ENCODE measurements at places on chromosomes 1 and 21.

DNA sequence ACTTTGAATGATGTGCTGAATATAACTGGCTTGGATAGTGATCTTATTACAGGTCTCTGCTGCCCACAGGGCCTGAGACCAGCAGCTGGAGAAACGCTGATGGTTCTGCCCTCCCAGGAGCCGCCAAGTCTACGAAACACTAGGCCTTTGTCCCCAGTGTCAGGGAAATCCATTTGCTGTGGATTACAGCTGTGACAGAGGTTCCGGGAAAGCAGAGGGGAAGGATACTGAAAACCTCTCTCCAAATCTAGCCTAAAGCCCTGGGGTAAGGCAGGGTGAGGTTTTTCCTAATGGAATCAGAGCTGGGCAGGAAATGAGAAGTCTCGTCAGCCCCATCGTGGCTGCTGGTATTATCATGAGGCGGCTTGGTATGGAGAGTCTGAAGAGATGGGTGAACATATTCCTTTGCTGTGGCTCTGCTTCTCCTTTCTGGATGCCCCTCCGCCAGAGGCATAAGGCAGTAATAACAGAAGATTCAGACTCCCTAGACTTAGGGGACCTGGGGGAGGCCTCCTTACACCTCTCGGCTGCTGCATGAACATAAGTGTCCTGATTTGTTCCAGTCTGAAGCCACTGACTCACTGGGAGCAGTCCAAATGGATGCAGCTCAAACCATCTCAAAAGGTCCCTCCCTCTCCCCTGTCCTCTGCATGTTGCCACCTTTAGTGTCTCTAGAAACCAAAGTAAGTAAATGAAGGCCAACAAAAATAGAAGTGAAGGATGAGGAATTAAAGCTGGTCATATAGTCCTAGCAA is 48.1 kb downstream of the PHC2 start:
- no peak for DNase-seq

- DNase-seq = no peak
Observed at GRCh38 chr1:244085891-244086290, 34.8 kb downstream of the ZBTB18 start.

GRCh38 chr1:66445492-66446181 is 88.3 kb upstream of the SGIP1 start:
- peak; percentile 16 for DNase-seq

GRCh38 chr1:196677781-196678509 is 26.1 kb downstream of the CFH start:
- no peak for DNase-seq

DNA sequence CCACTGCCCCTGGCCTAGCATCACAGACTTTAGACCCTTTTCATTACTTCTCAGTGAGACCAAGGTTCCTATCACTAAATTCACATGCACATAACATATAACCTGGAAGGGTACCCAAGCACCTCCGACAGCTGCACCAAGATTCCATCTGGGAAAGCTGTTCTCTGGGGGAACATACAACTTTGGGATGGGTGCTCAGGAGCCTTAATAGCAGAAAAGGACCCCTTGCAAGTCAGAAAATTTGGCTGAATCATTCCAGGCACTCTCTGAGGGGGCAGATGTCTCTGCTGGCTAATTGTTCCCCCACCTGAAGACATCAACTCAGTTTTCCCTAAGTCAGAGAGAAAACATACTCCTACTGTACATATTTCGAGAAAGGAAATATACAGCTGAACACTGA is 41.3 kb upstream of the PSEN2 start:
- DNase-seq = no peak

DNA sequence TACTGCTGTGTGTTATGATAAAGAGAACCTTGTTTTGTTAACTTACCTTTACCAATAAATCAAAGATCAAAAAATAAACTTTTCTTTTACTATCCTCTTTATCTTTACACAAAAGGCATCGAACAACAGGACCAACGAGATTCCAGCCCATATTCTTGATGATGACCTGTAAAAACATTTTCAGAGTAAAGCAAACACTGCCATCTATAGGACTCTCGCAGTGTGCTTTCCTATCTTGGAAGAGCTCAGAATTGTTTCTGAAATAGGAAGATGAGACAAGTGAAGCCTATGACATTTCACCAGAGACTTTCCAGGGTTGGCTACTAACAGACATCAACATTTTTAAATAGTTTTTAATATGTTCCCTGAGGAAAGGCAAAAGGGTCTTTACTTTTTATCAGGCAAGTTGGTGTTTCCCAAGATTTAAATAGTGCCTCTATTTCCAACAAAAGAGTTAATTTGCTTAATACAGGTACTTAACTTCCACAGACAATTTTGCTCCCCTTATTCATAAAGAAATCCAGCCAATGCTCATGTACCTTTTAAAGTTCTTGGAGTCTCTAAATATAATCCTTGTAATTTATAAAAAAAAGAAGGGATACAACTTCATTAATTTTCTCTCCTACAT is 7.3 kb downstream of the GLMN start:
- DNase-seq = peak; percentile 60

DNA sequence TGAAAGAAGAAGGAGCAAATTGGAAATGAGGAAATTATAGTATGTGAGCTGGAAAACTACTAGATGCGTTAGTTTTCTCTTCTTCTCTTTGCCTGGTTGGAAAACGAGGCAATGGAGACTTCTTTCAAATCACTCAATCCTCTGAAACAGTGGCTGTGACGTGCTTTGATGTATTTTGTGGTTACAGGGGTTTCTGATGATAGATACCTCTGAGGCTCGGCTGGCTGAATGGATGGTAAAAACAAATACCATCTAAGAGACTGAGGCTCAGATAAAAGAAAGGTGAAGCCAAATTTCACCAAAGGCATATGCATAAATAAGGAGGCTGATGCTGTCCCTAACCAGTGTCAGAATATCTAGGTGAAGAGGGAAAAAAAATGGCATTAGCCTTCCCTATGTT is 15.1 kb downstream of the MAB21L3 start:
- no peak for DNase-seq

- peak; percentile 59 for DNase-seq
Observed at GRCh38 chr1:33384040-33384812, 46.7 kb downstream of the PHC2 start.

GRCh38 chr1:157137408-157138219 is 581 bp downstream of the ETV3 start:
- DNase-seq = peak; percentile 48

DNA sequence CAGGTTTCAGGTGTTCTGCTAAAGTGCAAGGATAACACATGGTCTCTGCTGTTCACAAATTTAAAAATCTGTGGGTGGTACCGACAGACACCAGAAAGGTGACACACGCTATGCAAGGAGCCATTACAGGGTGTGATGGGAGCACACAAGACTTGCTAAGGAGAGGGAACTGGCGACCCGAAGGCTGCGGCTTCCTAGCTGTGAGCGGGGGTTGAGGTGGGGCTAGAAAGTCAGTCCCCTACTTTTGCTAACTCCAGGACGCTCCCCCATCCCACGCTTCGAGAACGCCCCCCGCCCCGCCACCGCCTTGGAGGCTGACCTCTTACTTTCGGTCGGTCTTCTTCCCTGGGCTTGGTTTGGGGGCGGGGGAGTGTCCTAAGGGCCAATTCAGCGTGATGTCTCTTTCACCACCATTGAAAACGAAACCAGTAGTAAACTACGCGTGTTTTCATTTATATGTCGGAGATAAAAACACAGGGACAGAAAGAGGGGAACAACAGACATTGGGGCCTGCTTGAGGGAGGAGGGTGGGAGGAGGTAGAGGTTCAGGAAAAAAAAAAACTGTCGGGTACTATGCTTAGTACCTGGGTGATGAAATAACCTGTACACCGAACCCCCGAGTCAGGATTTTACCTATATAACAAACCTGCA is 1.1 kb downstream of the CKS1B start:
- DNase-seq = peak; percentile 85

- DNase-seq = no peak
Observed at GRCh38 chr1:74478979-74479378, 33.4 kb downstream of the LRRC53 start.

GRCh38 chr1:182770232-182770631 is 19.3 kb upstream of the NPL start:
- DNase-seq = no peak

DNA sequence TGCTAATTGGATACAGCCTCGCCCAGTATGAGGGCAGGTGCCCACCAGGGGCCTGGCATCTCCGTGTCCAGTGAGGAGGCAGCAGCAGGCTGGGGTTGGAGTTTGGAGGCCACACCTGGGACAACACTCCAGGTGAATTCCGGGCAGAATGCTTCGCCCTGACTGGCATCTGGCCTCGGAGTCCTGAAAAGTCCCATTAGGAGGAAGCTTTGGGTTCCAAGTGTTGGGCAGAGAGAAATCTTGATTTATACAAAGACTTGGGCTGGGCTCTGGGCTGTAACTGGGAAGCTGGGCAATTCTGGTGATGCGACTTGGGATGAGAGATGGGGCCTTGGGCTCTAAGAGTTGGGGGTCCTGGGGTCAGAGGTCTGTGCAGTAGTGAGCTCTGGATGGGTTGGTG is 48.1 kb upstream of the CSF3R start:
- DNase-seq = no peak

GRCh38 chr1:184388971-184389370 is 2.1 kb downstream of the C1orf21 start:
- DNase-seq = peak; percentile 9

DNA sequence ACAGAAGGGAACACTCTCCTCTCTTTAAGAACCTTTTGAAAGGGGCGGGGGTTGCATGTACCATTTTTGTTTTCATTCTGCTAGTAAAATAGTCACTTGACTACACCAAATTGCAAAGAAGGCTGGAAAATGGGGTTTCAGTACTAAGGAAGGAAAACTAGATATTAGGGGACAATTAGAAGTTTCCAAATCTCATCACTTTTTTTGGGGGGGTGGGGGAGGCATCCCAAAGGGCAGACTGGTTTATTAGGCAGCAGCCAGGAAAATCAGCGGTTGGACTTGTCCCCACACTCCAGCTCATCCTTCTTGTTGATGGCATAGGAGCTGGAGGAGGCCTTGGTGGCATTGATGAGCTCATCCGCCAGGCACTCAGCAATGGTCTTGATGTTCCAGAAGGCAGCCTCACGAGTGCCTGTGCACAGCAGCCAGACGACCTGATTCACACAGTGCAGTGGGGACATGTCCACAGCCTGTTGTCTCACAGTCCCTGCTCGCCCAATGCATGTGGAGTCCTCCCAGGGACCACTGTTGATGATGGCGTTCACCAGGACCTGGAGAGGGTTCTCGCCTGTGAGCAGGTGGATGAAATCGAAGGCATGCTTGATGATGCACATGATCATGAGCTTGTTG is 1.7 kb upstream of the TMEM50B start:
- DNase-seq = no peak

DNA sequence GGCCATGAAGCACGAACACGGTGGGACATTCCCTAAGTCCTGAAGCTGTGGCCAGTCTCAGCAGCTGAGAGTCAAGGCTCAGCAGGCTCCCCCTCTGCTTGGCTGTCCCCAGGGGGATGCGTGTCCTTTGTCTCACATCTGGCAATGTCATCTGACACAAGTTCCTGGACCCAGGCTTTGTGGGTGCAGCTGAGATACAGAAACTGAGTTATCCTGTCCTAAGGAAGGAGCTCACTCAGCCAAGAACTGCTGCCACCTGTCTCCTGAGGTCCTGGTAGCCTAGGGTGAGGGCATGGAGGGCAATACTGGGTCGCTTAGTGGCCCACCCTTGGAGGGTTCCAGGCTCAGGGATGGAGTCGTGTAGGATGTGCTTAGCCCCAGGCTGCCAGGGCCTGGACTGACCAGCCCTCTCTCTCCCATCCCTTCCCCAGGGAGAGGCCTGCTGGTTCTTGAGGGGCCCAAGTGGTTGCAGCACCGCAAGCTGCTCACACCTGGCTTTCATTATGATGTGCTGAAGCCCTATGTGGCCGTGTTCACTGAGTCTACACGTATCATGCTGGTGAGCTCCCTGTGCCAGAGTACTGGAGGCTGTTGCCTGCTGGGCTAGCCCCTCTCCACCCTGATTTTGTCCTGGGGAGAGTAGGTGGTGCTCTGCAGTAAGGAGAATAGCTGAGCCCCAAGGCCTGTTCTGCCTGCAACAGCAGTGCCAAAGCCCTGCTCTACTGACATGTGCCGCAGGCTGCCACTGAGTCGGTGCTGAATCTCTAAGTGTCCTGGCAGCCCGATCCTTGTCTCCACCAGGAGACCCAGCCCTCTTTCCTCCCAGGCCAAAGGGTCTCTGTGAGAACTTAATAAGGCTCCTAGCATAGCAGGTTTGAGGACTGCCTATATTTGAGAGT is 13.5 kb downstream of the CYP4B1 start:
- DNase-seq = no peak

GRCh38 chr1:183302452-183303322 is 115.5 kb downstream of the NMNAT2 start:
- no peak for DNase-seq

DNA sequence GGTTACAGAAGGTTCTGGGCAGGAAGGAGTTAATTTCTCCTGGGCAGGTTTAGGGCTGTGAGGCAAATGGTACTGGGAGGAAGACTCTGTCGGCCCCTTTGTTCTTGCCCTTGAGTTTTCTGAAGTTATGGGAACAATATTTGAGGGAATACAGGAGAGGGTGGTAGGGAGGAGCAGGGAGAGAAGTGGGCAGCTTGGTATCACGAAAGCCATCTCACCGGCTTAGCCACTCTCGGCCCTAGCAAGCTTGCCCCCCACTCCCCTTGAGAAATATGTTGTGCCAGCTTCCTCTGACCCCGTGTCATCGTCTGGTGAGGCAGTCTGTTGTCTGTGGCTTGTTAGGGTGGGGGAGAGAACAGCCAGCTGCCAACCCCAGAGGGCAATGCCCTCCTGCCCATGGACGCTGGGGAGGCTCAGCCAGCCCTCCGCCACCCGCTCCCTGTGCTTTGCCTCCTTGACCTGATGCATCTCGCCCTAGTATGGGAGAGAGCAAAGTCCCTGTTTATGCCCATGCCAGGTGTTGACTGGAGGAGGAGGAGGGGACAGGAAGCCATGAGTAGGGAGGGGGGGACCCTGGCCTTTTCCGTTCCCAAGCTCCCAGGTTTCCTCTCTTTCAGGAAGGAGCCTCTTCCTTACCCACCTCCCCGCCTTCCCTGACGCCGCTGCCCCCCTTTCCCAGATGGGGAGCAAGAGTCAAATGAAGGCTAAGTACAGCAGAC is 1.2 kb downstream of the EFNA1 start:
- no peak for DNase-seq

GRCh38 chr1:103941086-103941485 is 191.4 kb downstream of the AMY1C start:
- DNase-seq = no peak

GRCh38 chr1:33137800-33138199 is 44.0 kb downstream of the TRIM62 start:
- no peak for DNase-seq

DNA sequence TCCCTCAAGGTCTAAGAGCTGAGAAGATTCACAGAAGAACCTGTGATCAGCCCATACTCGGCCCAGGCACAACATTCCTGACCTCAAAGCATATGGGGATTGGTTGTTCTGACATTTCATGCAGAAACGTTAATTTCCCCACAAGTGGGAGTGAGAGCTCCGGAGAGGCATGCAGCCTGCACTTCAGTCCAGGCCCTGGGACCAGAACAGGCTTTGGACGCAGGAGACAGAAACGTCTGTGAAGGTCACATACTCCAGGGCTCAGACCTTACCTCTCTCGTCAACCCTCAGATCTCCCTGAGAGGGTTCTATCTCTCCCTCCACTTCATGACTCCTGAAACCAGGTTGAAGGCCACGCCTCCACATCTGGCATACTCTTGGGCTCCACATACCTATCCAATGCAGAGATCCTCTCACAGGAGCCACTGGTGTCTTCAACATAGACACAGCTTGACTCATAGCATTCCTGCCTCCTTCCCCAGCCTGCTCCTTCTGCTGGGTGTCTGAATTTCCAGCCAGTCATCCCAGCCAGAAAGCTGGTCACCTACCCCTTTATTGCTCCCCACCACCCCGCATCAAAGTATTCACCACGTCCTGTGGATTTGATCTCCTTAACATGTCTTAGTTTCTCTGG is 149.2 kb downstream of the OMA1 start:
- no peak for DNase-seq
